ENCODE measurements at places on chromosomes 7 and 10.

GRCh38 chr10:54800741-54801421 is at the start of gene PCDH15:
Gene PCDH15 (minus strand): TSS chr10:54801231. CDS start chr10:54664262, 136,969 bp downstream.
- DNase-seq: no peak

DNA sequence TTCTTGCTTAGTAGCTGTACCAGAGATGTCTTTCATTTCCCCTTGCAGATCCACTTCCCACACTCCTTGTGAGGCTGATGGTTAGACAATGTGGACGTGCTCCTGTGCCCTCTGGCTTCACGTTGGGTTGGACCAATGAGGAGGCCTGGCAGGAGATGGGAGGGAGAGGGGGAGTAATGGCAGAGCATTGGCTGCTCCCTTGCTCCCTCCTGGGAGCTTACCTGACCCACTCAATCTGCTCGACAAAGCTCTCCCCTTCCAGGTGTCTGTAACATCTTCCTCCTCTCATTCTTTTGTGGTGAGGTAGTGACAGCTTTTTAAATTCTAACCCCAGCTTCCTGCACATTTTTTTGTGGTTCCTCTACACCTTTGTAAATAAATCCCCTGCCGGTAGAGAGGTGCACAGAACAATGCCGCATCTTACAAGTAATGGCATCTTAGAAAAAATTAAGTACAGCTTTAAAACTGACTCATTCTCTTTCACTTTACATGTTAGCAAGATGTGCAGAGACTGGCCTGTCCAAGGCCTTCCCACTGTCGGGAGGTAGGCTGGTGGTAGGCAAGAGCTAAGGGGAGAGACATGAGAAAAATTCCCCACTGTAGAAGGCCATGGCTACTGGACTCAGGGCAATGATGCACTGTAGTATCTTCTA is 134.3 kb downstream of the HTR7 start:
- no peak for DNase-seq

- DNase-seq: no peak
Measured at GRCh38 chr7:99674995-99675742, 4.6 kb downstream of the CYP3A5 start.

DNA sequence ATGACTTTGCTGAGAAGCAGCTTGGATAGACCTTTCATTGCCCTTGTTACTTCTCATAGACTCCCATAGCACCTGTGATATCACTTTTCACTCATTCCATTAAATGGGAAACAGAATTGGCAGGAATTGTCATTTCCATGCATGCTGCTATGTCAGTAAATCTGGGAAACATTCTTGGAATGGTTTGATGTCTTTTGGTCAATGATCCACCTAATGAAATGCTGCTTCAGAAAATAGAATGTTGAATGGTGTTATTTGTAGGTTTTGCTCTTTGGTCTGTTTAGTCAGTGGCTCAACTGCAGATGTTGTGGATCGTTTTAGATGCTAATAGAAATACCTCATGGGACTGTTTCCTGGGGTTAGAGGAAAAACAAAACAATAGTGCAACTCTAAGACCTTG is 127.8 kb downstream of the PLPP4 start:
- DNase-seq: no peak

GRCh38 chr10:60041489-60042133 is 135.3 kb upstream of the CCDC6 start:
- no peak for DNase-seq

DNA sequence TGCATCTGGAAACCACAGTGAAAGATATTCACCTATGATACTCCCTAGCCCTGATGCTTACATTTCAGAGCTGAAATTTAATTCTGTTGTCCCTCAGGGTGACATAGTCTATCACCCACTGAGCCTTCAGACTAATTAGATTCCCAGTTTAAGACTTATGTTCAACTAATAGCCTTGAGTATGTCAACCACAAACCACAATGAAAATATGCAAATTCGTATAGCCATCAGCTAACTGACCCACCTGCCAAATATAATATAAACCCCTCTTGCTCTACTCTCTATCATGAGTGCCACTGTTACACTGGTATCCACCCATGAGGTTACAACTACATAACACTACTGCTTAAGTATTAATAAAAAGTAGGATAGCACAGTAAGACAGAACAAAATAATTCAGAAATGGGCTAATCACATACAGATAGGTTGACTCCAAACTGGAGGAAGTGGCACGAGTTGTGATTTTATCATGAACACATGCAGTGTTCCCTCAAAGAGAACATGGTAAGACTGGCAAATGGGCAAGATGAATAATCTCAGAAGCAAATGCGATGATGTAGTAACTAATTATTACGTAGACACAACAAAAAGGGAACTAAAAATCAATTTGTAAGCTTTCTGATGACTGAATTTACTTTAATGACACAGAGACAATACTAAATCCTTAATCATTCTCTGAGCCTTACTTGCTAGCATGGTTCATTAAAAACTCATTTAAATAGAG is 290.6 kb downstream of the PARD3 start:
- no peak for DNase-seq

GRCh38 chr10:69847883-69848282 is 46.2 kb downstream of the COL13A1 start:
- no peak for DNase-seq

Data from stimulated activated CD8-positive, alpha-beta memory T cell treated with anti-CD3 and anti-CD28 coated beads, Interleukin-7, amount 100 ng/mL, for 1 hour (primary cell).